ENCODE measurements at places on chromosomes 1 and 21.

- DNase-seq, result no peak
These were observed 205.2 kb downstream of the MATN1 start for GRCh38 chr1:30518186-30518585.

- no peak for DNase-seq
These were observed 56.5 kb downstream of the HS2ST1 start for GRCh38 chr1:86970938-86971337.

- no peak for DNase-seq
These were observed 200.8 kb upstream of the VAMP3 start for GRCh38 chr1:7570311-7570710.

GRCh38 chr1:207985996-207986395 lies 75.1 kb upstream of the CD34 start:
- no peak for DNase-seq

GRCh38 chr1:172915271-172915670 lies 135.5 kb downstream of the TNFSF18 start:
- DNase-seq, result no peak

- DNase-seq, result peak; percentile 71
These were observed 14.1 kb upstream of the HEYL start for GRCh38 chr1:39653546-39654031.

- DNase-seq, result no peak
These were observed 90.2 kb downstream of the SPSB1 start for GRCh38 chr1:9382643-9383491.

GRCh38 chr1:231369282-231369681 lies 31.2 kb downstream of the SPRTN start:
- no peak for DNase-seq

DNA sequence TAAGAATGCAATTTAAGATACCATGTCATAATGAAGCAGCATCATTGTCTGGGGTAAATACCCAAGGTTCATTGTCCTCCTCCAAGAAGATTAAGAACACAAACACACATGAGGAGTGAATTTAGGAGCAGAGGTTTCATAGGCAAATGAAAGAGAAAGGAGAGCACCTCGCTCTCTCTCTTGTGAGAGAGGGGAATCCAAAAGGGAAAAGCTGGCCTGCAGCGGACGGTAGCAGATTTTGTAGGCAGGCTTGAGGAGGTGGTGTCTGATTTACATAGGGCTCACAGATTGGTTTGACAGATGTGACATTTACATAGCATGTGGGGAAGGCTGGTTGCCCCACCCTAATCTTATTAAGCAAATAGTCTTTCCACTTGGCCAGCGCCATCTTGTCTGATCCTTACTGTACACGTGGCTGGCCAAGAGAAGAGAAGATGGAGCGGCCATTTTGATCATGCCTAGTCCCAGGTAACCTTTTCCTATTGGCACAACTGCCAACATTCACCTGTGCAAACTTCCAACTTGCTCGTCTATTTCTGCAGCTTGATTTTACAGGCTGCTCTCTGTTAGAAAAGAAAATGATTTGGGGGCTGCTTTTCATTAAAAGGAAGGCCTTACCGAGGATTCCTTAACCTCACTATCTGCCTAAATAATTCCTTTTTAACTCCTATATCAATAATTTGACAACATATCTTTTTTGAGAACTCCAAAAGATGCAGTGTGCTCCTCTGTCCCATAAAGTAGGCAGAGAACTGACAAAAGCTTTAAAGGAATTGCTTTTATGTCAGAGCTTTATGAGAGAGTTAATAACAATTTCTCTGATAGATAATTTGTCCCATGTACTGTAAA lies 16.0 kb upstream of the LRRC7 start:
- DNase-seq, result no peak

- peak; percentile 90 for DNase-seq
These were observed 69.0 kb downstream of the PGM1 start for GRCh38 chr1:63662056-63662836.

DNA sequence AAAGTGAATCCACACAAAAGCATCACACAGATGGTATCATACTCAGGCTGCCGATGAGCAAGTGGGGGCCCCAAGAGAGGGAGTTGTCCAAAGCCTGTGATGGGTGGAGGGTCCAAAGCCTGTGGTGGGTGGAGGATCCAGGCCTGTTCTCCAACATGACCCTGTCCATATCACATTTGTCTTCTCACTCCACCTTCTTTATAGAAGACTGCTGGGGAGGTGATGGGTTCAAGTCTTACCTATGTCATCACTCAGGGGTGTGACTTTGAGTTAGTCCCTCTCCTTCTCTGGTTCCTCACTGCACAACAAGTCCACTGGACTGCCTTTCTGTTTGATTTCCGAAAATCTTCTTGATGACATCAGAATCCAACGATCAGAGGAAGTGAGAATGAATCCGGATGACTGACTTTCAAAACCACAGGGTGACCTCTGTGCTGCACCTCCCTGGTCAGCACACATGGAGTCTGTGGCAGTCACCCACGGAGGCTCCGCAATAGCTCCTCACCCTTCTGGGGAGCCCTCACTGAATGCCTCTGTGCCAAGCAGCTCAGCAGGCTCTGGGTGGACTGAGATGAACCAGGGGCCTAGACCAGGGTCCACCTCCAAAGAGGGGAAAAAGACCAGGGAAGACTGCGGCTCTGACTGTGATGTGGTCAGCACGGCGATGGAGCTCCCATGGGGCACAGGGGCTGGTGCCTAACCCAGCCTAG lies 166.8 kb downstream of the HIVEP3 start:
- no peak for DNase-seq

- no peak for DNase-seq
These were observed 400.0 kb upstream of the TMPRSS15 start for GRCh38 chr21:18803624-18804023.

DNA sequence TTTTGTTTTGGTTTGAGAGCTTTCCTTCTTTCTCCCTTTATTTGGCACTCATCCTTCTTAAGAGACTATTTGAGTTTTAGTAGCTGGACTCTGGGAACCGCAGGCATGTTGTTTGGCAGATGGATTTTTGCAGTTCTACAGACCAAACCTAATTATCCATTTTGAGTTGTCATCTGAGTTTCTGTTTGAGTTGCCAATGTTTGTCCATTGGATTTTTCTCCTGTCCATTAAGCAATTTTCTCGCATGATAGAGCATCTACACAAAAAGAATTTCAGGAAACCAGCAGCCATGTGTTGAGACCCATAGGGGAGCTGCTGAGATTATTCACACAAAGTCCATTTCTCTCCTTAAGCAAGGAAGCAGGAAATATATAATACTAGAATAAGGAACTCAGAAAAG lies 17.2 kb upstream of the CXADR start:
- DNase-seq, result no peak

DNA sequence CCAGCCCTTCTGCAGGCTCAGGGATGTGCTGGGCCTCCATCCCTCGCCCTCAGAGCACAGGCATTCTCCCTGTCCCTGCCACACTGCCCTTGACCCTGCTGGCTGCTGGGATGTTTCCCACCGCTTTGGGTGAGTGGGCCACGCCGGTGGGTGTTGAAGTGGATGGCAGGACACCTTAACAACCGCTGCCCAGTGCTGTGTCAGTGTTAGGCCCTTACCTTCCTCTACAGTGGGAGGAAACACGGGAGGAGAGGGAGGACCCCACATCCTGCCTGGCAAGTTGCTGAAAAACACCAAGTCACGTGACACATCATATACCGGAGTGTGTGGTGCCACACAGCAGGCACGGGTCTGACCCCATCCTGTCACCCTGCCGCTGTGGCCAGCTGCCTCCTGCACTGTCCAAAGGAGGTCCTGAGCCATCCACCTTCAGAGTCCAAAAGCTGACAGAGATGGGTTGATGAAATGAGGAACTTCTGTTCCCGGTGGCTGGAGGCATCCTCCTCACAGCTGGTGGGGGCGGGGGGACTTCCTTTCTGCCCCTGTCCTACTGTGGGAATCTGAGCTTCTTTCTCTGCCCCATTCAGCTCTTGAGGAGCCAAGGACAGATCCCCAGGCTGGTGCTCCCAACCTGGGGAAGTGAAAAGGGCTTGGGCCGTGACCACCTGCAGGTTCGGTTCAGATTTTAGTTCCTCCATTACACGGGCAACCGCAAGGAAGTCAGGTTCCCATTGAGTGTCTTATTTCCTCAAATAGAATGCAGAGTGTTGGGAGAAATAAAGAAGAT lies 3.2 kb upstream of the THEMIS2 start:
- no peak for DNase-seq

DNA sequence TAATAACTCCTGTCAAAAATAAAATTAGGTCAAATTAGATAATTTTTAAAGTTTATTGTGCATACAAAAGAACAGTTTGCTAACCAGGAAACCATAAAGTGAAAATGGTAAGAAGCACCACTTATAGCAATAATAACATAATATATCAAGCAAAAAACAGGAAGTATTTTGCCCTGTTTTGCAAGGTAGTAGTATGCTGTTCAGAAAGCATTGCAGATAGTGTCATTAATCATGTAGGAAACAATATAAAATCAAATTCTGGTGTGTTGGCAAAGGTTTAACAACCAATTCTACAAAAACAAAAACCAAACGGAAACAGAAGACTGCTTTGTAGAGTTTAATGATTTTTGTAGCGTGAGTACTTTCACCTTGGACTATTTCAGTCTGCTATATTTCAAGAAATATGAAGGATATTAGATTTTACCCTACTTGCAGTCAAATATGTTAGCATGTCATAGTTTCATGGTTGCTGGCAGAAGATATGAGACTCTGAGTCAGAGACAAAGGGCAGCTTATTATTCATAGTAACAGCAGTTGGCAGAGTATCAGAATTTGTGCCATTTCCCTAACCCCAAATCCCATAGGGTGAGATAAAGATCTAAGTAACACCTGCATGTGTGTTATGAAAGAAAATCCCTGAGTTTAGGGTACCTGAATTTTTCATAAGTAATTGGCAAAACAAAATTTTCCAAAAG lies 729.0 kb upstream of the BRINP3 start:
- DNase-seq, result no peak

DNA sequence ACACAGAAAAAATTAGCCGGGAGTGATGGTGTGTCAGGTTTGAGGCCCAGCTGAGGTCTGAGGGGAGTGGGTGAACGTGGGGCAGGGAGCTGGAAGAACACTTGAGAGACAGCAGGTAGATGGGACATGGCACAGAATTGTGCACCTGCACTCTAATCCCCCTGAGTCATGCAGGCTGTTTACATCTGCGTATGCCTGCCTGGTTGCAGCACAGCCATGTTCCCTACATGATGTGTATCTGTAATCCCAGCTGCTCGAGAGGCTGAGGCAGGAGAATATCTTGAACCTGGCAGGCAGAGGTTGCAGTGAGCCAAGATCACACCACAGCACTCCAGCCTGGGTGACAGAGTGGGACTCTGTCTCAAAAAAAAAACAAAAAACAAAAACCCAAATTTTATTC lies 44.8 kb downstream of the ATP5PO start:
- DNase-seq, result no peak

GRCh38 chr1:3027611-3028371 lies 6.5 kb downstream of the ACTRT2 start:
- DNase-seq, result no peak

DNA sequence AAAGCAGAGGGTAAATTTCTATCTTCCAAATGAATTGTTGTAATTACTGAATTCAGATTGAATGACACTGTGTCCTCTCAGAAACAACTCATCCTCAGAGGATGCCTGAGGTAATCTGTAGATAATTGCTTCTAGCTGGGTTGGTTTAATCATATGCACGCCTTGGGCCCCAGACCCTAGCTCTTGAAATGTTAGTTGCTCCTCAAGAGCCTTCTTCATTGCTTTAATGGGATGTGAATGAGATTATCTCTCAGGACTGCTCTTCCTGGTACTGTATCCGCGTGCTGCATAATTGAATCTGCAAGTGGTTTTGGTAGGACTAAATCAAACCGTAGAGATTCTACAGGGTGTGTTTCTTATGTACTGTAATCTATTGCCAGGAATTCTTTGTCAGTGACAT lies 569.3 kb upstream of the NEGR1 start:
- DNase-seq, result no peak

- DNase-seq, result no peak
These were observed 34.4 kb downstream of the FH start for GRCh38 chr1:241485145-241485544.

DNA sequence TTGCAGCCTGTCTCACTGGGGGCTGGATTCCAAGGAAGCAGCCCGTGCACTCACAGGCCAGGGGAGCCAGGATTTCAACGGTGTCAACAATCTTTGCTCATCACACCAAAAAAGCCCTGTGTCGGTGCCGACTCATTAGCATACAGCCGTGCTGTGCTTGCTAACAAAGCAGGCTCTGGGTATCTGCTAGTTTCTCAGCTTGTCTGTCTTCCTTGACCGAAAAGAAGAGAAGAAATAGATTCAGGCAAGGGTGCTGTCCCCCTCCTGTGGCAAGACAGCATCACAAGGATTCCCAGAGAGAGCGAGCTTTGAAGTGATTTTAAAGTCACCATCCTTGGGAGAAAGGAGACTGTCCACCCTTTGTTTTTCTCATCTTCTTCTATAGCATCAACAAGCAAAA lies 214.7 kb downstream of the SDCCAG8 start:
- DNase-seq, result no peak

GRCh38 chr1:177975588-177976495 lies 6.0 kb upstream of the SEC16B start:
- peak; percentile 85 for DNase-seq

- DNase-seq, result no peak
These were observed 145.5 kb upstream of the DMRTA2 start for GRCh38 chr1:50568782-50569181.

DNA sequence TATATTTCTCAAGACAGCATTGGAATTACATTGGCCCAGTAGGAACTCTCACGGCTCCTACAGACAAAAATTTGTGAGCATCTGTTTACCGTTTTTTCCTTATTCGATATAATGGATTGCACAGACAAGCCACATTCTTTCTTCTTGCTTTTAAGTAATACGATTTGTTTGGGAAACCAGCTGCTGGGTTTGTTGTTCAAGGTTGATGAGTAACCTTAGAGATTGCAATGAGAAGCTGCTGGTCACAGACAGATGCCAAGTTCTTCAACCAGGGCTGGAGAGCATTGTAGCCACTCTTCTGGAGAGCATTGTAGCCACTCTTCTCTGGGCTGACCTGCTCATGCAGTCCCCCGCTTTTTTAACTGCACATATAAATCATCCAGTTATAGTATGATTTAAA lies 1.4 kb upstream of the MIA3 start:
- peak; percentile 18 for DNase-seq

GRCh38 chr1:108141621-108142020 lies 58.5 kb downstream of the SLC25A24 start:
- peak; percentile 55 for DNase-seq
